ENCODE measurements at places on chromosomes 6 and 20.
A peak's percentile ranks its signal among the peaks of the same experiment; 100 is the strongest.

DNA sequence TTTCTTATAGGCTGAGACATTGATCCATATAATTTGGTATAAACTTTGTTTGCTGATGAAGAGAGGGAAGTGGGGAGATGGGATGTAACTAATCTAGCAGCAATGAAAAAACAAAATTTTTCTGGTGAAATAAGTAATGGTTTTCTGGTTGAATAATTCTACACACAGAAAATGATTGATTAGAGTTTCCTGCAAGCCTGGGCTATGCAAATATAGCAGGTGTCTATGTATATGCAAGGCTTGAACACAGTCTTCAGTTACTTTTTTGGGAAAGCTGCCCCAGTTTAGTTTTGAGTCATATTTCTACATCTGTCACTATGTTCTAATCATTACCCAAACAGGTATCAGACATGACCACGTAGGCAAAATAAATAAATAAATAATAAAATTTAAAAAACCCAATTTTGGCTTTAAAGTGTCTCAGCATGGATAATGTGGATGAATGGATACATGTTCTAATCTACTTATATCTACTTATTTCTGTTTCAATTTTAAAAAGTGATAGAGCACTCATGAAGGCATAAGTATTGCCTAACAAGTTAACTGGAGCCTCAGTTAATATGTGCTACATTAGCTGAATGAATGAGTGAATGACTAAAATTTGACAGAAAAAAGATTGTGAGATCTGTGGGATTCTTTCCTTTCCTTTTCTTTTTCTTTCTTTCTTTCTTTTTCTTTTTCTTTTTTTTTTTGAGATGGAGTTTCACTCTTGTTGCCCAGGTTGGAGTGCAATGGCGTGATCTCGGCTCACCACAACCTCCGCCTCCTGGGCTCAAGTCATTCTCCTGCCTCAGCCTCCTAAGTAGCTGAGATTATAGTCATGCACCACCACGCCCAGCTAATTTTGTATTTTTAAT, 37.2 kb upstream of the TFB1M start:
- DNase-seq = no peak

GRCh38 chr6:2109796-2110195, 135.6 kb downstream of the GMDS start:
- no peak for DNase-seq

DNA sequence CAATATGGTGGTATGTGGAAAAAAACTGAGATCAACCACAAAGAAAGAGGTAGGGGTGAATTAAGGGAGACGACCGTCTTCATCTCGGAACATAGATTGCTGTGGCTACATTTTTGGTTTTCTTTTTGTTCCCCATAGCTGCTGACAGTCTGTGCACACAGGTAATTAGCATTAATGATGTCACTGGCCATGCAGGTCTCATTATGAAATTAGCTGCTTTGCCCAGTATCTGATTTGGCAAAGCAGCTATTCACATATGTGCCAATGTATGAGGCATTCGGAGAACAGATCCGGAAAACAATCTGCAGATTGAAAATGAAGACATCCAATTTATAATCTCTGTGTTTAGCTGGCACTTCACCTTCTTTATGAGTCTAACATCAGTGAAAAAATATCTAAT, 13.1 kb downstream of the NOX3 start:
- no peak for DNase-seq

- no peak for DNase-seq
These were observed 196.2 kb downstream of the PAX1 start for GRCh38 chr20:21901470-21902275.

DNA sequence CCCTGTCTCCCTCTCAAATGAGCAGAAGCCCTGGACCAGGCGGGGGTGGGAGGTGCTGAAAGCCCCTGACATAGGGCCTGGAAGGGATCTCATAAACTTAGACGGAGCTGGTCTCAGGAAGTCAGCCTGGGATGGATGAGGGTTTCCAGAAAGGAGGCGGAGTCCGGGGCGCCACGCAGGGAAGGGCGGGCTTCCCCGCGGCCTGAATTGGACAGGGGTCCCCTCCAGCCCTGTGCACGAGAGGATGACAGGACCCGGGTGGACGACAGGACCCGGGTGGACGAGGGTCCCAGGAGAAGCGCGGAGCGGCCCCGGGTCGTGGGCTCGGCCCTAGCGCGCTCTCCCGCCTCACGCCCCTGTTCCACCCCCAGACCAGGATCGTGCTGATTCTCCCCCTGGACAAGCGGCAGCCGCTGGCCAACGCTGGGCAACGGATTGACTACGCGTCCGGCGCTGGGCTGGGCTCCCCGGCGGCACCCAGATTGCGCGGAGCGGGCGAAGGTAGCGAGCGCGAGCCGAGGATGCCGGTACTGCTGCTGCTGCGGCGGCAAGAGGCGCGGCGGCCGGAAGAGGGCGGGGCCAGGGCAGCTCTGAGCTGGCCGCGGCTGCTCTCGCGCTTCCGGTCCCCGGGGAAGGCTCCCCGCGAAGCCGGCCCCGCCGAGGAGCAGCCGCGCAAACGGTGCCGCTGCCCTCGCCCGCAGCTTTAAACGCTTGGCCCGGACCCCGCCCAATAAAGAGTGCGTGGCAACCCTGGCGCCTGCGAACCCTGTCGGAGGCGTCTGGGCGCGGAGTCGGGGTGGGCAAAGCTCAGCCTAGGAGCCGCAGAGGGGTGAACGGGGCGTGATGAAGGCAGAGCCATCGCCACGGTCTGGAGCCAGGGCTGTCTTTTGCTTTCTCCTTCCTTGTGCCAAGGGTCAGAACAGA, 1.3 kb downstream of the C20orf144 start:
- DNase-seq = peak; percentile 85

DNA sequence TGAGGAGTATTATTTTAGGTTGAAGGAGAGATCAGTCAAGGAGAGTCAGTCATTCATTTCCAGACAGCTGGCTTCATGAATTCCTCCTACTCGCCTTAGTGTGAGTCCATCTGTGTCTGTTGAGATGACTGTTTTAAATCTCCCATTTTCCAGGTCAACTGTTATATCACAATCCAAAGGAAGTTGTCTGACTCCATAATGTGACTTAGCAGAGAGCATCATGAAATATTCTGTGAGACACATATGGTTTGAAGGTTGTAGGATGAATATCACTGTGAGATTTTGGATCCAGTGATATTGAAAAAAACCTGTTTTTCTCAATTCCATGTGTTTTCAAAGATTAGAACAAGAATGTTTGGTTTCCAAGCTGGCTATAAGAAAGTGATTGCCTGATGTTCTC, 530.2 kb upstream of the MAN1A1 start:
- DNase-seq = no peak

GRCh38 chr6:96966100-96966499, 41.6 kb downstream of the KLHL32 start:
- no peak for DNase-seq

DNA sequence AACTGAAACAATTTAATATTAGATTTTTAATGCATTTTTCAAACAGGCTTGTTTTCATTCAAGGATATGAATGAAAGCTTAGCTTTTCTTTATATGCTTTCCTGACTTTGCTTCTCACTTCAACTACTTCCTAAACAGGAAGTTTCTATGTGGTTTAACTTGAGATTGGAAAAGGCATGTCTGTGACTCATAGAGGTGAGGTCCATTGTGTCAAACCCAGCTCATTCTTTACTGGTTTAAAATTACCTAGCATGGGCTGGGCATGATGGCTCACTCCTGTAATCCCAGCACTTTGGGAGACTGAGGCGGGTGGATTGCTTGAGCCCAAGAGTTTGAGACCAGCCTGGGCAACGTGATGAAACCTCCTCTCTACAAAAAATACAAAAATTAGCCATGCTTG, 34.4 kb downstream of the EFHC1 start:
- DNase-seq = no peak

DNA sequence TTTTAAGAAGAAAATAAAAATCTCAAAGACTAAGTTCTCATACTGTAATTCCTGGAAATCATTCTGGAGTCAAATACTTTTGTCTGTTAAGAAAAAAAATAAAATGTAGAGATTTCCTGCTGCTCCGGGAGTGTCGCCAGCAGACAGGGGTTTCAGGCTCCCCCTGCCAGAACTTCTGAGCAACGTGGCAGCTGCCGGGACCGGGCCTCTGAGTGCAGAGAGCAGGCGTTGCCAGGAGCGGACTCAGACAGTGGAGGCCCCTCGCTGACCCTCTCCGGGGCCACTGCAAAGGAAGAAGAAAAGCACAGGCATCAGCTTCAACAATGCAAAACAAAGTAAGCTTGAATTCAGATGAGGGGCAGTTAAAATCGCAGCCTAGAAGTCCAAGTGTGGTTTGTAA, 95.5 kb downstream of the THBS2 start:
- DNase-seq = peak; percentile 94

GRCh38 chr20:50991076-50991475, 31.8 kb downstream of the KCNG1 start:
- no peak for DNase-seq

DNA sequence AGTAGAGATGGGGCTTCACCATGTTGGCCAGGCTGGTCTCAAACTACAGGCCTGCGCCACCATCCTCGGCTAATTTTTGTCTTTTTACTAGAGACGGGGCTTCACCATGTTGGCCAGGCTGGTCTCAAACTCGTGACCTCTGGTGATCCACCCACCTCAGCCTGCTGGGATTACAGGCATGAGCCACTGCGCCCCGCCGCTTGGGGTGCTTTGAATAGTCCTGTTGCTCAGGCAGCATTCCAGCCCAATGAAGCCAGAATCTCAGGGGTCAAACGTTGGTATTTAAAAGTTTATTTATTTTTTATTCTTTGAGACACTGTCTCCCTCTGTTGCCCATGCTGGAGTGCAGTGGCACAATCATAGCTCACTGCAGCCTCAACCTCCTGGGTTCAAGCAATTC, 11.3 kb downstream of the MOCS3 start:
- no peak for DNase-seq

GRCh38 chr20:22901164-22901563, 133.9 kb upstream of the SSTR4 start:
- DNase-seq = no peak

DNA sequence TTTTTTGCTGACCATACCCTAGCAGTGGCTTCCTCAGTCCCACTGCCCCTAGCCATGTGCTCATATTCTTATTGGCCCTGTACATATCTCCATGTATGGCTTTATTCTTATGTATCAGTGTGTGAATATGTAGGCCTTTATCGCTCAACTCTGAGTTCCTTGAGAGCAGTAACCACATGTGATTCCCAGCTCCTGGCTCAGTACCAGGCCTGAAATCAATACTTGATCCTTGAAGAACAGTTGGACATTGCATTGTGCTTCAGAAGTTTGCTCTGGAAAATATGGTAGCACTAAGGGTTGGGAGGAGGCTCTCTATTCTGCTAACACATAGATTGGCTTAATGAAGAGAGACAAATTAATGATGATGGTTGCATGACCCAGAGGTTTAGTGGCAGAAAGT, 118.8 kb upstream of the FERMT1 start:
- DNase-seq = no peak

DNA sequence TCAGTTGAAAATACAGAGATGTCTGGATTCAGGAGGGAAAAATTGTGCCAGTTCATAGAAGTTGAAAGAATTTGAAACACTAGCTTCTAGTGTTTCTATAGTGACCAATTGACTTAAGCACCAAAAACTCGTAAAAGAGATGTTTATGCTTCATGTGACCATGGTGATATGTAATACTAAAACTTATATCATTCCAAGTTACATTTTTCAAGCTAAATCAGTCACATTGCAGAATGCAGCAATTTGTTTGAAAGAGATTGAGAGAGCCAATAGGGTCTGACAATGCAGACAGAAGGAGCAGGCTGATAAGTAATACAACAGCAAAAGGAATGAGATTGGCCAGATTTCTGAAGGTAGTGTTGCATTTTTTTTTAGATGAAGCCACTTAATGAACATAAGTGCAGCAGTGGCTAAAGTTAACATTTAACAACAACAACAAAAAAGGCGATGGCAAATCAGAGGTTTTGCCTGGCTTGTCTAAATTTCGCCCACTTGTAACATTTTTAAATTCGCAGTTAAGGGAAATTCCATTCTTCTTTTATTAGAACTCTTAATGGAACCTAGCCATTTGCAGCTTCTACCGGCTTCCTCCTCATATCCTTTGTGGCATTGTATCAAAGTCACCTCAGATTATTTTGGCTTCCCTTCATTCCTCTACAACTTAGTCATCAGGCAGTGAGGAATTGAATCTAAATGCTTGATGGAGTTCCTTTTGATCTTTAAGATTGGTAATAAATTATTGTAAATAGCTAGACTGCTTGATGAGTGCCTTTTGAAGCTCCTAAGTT, 484.0 kb upstream of the SOX4 start:
- no peak for DNase-seq

GRCh38 chr6:42692137-42692911, 30.1 kb downstream of the PRPH2 start:
- DNase-seq = no peak

Measured in left forelimb (tissue), 1 donor.